ACHN (cell line): ENCODE measurements at places on chromosomes 1 and 21.

DNA sequence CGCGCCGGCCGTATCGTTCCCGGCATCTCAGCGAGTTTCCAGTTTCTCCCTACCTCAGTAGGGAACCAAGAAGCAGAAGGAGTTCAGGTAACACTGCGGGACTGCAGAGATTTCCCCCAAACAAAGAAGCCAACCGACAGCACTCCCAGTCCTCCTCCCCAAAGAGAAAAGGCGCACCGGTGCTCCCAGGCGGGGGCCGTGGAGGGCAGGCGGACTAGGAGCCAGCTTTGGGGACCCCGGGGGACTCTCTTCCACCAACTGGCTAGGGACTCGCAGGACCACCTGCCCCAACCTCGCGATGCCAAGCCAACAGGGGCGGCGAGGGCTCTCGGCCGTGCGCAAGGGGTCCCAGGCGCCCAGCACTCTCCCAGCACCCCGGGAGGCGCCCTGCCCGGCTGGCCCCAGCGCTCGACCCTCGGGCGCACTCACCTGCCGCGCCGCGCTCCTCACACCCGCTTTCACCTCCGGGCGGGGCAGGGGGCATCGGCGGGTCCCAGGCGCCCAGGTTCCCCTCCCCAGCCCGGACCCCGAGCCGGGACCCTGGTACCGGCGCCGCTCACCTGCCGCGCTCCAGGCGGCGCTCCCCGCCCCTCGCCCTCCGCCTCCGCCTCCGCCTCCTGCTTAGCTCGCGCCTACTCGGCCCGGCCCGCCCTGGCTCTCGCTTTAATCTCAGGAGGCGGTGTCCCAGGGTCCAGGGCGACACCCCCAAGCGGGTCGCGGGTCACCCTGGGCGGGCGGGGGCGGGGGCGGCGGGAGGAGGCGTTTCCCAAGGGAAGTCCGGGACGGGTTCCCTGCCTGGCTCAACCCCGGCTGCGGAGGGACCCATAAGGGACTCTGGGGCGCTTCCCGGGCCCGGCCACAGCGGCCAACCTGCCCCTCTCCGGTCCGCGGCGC, at the start of gene TMPRSS2:
Gene TMPRSS2, minus strand, starts transcription at position 638 of the 894 bp plus-strand sequence. CDS start 10,025 bp downstream, outside the sequence.
- no peak for DNase-seq

- DNase-seq = no peak
Measured at GRCh38 chr1:74579425-74579824, 67.0 kb upstream of the LRRC53 start.

GRCh38 chr1:173888749-173889148, 20.6 kb downstream of the ZBTB37 start:
- DNase-seq = no peak

DNA sequence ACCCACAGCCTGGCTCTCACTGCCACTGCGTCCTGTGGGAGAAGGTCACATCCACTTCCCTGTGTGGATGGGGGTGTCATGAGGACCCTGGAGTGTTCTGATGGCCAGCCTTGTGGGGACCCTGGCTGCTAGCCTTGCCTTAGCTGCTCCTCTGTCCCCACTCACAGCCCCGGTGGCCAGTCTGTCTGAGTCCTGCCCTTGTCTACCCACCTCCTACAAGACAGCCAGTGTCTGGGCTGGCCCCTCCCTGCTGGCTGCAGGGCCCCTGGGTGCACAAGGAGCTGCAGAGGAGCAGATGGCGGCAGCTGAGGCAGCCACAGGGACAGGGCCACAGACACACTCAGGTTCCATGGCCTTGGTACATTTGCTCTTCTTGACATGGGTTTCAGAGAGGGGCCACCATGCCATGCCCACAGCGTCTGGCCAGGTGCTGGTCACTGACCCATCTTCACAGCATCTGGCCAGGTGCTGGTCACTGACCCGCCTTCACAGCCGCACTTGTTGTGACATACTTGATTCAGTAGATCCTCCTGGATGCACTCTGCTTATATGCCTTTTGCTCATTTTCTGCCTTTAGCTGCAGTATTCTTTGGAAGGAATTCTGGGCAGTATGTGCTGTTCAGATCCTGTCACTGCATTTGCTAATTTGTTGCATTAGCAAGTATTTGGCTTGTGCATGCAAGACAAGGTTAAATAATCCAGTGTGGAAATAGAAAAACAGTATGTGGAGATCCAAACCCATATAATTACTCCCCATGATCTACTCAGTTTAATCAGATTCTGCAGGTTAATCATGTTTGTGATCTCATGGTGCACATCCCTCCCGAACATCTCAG, 157.8 kb downstream of the PCBP3 start:
- no peak for DNase-seq

DNA sequence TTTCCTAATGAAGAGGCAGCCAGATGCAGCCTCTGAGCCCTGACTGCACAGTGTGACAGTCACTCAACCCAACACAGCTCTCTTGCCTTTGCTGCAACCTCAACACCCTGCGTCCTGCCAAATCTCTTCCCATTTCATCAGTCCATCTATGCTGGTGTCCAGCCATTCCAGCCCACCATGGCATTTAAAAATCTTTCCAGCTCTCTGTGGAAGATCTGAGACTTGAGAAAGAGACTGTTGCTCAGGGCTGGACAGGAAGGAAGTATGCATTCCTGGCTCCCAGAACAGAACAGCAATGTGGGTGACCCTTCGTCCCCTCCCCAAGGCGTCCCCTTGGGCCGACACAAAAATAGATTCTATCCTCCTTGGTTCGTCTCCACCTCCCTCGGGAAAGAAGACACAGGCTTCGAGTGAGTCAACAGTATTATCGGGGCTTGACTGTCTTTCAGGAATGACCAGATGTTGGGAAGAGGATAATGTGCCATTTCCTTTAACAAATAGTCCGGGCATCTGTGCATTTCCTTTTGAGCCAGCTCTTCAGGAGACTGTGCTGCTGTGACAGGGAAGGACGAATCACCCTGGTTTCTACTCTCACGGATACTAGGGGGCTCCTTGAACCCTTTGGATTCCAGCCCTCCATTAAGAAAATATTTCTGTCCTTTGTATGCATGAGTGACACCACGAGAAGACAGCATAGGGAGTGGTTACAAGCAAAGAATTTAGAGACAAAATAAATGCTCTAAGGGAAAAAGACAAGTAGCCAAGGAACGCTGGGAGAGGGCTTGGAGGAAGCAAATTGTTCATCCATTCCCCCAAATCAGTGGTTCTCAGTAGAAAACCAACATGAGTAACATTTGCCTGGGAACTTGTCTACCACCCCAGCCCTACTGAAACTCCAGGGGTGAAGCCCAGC, 111.4 kb upstream of the CDC42BPA start:
- no peak for DNase-seq

DNA sequence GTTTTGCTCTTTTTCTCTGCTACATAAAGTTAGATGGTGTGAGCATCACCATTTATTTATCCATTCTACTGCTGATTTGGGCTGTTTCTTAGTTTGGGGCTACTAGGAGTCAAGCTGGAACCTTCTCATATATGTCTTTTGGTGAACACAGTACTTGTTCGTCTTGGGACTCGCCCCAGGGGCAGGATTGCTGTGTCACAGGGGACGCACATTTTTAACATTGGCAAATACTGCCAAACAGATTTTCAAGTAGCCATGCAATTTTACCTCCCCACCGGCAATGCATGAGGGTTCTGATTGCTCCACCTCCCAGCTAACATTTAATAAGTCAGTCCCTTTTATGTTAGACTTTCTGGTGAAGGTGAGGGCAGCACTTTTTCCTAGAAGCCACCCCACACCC, 7.5 kb upstream of the IFFO2 start:
- DNase-seq = no peak

- peak; percentile 95 for DNase-seq
Measured at GRCh38 chr1:214552174-214552608, 789 bp upstream of the PTPN14 start.

DNA sequence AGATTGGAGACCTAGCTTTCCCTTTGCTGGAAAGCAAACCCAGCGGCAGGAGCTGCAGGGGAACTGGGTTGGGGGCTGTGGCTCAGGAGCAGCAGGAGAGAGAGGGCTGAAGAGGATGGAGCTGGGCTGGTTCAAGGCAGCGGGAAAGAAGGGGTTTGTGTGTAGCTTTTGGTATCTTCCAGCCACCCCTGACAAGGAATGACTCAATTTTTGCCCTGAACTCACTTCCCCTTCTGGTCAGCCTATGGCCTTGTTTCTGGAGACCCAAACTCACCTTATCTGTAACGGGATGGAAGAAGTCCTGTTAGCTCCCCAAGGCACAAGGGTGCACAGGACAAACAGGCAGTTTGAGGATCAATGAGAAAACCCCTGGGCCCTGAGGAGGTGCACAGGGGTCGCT, 13.1 kb downstream of the C1orf115 start:
- no peak for DNase-seq

DNA sequence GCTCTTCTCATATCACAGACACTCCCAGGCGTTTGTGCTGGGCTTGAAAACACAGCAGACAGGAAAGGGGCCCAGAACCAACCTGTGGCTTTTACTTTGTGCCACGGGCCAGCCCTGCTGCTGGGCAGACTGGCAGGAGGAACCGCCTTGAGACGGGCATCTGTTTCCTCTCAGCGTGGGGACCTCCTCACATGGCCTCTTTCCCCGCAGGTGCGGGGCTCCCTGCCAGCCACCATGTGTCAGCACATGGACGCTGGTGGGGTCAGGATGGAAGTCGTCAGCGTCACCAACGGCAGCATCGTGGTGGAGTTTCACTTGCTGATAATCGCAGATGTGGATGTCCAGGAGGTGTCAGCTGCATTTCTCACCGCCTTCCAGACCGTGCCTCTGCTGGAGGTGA, 47.8 kb downstream of the UMODL1 start:
- DNase-seq = no peak

DNA sequence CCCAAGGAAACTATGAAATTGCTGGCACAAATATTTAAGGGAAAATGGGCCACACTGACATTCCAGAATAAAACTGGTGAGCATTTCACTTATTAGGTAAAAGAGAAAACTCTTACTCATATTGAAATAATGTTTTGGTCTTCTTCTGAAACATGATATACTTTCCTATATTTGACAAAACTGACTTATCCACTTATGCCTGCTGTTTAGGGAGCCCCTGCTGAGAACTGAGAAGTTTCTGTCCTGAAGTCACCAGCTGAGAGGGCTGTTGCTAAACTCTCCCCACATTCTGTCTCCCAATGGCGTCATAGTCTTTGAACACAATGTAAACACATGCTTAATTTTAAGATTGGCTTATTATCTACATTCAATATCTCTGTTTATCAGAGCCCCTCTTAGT, 46.8 kb upstream of the ZC3H11B start:
- no peak for DNase-seq

- DNase-seq = no peak
Measured at GRCh38 chr1:210151052-210151672, 81.4 kb upstream of the SERTAD4 start.

DNA sequence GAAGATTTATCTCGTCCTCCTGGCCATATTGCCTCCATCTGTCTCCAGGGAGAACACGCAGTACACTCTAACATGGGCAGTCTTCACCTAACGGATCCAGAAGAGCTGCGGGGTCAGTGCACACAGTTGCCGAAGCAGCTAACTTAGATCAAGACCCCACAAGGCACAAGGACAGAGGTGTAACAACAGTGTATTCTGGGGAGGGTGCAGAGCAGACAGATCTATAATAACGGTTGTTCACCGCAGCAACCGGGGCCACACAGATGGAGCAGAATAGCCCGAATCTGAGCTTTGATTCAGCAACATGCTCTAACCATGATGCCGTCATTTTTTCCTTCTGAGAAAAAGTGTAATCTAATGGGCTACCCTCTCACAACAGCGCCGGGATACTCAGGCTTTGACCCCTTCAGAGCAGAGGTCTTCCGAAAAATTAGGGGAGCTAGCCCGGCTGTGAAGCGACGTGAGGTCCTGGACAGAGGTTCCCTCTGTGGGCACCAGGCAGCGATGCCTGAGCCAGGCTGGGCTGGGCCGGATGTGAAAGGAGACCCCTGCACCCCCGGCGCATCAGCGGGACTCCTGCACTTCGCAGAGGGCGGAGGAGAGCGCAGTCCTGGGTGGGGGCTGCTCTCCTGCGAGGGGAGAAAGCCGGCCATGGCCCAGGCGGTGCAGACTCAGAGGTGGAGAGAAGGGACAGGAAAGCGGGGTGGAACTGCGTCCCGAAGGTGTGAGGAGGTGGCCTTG, 57.5 kb downstream of the BCL9 start:
- DNase-seq = peak; percentile 42

GRCh38 chr1:205008896-205009295, 34.1 kb upstream of the CNTN2 start:
- DNase-seq = no peak

DNA sequence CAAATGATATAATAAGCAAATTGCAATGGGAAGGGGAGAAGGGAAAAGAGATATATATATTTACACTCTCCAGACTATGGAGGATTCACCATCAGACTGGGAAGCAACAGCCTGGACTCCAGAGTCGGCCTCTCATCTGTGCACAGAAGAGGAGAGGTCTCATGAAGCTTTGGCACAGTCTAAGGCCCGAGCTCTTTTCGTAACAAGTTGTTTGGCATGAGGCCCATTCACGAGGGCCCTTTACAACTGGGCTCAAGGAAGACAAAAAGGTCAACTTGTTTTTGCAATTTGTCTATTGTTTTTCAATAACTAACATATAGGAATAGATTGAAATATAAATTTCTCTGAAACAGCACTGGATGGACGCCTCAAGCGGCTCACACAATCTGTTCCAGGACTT, 66.7 kb upstream of the AJAP1 start:
- DNase-seq = no peak

DNA sequence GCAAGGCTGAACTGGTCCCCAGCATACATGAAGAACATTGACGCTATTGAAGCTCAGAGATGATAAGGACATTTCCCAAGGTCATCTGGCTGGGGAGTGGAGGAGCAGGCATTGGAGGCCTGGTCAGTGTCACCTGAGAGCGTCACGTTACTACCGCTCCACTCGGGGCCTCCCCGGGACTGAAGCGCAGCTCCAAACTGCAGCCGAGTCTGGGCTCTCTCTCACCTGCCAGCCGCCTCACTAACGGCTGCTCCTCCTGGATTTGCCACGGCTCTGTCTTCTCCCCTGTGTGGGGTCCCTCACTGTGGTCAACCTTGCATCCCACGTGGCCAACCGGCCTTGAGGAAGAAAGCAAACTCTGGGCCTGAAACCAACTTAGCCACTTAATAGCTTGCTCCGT, 111.3 kb downstream of the ADSS2 start:
- DNase-seq = no peak

DNA sequence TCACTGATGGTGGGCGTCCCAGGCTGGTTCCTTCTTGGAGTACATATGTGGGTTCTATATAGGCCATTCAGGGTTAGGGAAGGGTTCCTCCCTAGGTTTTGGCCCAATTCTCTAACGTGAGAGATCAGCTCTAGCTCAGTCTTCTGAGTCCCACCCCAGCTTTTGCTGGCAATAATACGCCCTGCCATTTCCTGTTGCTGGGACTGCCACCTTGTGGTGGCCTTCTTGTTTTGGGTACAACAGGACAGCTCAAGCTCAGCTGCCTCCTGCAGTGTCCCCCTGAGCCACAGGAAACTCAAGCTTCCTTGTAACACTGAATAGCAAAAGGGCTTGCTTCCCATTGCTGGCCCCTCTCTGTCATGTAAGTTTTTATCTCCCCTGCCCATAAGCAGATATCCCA, 77.8 kb downstream of the BACH1 start:
- peak; percentile 39 for DNase-seq

DNA sequence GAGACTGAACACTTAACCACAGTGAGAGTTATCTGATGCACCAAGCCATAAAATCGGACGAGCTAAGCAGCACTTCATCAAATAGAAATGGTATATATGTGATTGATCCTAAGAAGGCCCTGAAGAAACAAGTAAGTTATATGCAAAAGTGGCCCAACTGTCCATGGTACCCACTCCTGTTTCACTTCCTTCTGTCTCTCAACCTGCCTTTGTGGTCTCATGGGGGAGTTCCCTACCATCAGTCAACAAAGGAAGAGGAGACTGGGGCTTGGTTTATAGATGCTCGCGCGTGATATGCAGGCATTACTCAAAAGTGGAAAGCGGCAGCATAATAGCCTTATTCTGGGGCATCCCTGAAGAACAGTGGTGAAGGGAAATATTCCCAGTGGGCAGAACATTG, 543.9 kb upstream of the ADGRL4 start:
- DNase-seq = no peak
